Neuronal stem cell (in vitro differentiated cells): ENCODE measurements at places on chromosomes 13 and 19.

DNA sequence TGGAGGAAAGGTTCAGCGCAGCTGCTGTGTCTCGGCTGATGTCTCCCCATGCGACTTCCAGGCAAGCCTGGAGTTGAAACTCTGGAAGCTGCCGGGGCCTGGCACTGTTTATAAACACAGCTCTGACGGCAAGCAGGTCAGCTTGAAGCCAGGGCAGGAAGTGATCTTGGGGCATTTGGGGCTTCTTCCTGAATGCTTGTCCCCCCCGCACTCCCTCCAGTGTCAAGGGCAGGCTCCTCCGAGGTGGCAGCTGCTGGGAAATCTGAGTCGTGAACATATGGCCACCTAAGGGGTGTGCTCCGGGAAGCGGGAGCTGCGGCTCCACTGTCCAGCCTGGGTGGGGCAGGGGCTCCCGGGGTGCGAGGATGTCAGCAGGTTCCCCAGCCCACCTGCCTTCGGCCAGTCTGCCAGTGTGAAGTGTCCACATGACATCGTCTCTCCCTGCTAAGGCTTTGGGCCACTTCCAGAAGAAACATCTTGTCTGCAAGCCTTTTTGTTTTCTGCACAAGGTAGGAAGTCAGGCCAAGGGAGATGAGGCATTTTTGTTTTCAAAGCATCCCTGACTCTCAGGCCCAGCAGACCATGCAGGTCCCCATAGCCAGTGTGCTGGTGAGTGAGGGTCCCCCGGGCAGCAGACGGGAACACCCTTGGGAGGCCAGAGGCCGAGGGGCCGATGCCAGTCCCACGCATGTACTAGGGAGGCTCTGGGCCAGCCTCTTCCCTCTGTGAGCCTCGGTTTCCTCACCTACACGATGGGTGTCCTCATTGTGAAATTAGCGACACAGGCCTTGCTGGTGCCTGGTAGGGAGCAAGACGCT is 2.7 kb downstream of the PIAS4 start:
- no peak for DNase-seq

DNA sequence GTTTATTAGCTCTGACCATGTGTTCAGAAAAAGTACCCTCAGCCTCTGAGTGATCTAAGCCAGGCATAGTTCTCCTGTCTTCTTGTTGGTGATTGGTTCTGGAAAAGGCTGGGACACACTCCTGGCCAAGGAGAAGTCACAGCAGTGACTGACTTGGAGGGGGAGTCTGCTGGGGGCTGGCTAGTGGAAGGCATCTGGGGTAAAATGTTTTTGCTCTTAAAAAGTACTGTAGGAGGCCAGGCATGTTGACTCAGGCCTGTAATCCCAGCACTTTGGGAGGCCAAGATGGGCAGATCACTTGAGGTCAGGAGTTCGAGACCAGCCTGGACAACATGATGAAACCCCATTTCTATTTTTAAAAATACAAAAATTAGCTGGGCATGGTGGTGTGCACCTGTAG is 21.7 kb downstream of the FAM187B start:
- DNase-seq: no peak

DNA sequence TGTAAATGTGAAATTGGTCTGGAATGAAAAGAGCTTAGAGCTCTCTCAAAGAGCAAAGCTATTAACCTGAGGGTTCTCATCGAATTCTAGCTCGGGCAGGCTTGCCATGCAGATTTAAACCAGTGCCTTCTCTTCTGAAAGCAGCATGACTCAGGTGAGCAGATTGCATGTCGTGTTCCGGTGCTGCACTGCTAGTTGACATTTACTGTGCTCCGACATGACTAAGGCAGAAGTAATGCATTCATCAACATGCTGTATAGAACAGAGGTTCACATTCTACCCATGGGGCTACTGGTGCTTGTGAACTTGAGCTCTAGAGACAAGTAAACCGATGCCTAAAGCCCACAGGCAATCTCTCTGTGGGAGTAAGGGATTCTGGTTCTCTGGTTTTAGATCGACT is 947.7 kb downstream of the EFNB2 start:
- DNase-seq: no peak

- DNase-seq: no peak
Observed at GRCh38 chr13:44833139-44833538, 156.1 kb downstream of the NUFIP1 start.

DNA sequence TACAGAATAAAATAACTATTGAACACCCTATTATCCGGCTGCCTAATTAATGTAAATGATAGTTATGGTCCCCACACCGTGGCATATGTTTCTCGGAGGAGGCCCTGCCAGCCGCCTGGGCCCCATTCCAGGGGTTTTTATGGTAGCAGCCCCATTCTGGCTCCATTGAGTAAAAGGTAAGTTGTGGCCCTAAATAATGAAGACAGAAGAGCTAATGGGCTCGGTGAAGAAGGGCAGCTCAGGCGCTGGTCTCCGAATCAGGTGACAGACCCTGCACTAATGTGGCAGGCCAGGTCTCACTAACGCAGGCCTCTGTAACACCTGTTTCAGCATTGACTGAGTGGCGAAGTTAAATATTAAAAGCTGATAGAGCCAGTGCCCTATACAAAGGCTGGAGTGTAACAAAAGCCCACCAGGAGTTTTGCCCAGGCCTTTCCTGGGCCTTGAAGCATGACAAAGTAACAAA is 19.1 kb downstream of the POP4 start:
- DNase-seq: peak; percentile 46

- DNase-seq: no peak
Observed at GRCh38 chr13:48110132-48110868, 15.4 kb upstream of the MED4 start.

- no peak for DNase-seq
Observed at GRCh38 chr13:70171151-70171550, 62.9 kb upstream of the KLHL1 start.

DNA sequence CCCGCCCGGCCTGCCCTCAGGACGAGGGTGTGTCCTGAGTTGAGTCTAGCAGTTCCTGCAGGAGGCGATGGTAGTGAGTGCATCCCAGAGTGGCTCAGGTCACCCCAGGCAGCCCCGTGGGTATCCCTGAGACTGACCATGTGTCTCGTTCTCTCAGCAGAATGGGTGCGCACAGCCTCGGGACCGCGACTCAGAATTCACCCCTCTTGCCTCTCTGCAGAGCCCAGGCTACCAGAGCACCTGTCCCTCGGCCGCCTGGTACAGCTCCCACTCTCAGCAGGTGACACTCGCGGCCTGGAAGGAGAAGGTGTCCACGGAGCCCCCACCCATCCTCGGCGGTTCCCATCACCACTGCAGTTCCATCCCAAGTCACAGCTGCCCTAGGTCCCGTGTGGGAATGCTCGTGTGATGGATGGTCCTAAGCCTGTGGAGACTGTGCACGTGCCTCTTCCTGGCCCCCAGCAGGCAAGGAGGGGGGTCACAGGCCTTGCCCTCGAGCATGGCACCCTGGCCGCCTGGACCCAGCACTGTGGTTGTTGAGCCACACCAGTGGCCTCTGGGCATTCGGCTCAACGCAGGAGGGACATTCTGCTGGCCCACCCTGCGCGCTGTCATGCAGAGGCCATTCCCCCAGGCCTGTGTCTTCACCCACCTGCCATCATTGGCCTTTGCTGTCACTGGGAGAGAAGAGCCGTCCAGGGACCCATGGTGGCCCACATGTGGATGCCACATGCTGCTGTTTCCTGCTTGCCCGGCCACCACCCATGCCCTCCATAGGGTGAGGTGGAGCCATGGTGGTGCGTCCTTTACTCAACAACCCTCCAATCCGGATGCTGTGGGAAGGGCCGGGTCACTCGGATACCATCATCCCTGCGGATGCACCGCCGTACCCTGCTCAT is 87.1 kb upstream of the MCF2L start:
- DNase-seq: no peak

DNA sequence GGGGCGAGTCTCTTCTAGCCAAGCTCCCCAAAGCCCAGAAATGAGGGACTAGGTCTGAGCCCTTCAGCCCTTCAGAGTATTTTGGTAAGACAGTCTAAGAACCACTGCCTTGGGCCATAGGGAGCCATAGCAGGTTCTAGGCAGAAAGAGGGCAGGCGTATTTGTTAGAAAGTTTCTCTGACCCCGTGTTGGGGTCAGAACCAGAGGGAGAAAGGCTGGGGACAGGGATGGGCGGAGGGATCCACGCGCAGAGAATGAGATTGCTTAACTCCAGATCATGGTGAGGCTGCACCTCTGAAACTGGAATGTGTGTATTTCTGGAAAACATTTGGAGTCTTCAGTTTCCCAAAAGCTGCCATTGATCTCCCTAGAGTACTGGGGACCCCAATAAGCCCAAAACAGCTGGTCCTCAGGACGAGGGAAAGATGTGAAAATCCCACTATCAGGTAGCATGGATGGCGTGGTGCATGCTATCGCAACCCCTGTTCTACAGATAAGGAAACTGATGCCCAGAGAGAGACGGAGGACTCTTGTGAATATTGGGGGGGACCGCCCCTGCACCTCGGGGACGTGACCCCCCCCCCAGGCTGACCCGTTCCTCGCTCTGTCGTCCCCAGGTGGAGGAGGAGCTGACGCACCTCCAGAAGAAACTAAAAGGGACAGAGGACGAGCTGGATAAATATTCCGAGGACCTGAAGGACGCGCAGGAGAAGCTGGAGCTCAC is 703 bp upstream of the TPM4 start:
- no peak for DNase-seq

- no peak for DNase-seq
Observed at GRCh38 chr13:41492432-41493260, 35.3 kb downstream of the RGCC start.

- no peak for DNase-seq
Observed at GRCh38 chr13:99357131-99357596, 50.0 kb upstream of the GPR183 start.

DNA sequence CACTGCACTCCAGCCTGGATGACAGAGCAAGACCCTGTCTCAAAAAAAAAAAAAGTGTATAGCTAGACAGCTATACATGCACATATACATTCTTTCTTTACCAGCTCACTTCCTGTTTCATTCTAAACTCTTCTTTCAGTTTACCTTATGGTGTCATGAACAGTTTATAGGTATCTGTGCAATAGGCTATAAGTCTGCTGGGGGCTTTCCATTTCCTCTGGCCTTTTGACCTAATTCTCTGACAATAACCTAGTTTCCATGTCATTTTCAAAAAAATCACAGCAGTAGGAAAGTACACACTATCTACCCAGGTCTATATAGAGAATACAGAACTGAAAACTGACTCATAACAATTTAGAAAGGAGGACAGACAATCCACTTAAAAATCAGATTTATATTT is 24.4 kb upstream of the URAD start:
- DNase-seq: no peak

DNA sequence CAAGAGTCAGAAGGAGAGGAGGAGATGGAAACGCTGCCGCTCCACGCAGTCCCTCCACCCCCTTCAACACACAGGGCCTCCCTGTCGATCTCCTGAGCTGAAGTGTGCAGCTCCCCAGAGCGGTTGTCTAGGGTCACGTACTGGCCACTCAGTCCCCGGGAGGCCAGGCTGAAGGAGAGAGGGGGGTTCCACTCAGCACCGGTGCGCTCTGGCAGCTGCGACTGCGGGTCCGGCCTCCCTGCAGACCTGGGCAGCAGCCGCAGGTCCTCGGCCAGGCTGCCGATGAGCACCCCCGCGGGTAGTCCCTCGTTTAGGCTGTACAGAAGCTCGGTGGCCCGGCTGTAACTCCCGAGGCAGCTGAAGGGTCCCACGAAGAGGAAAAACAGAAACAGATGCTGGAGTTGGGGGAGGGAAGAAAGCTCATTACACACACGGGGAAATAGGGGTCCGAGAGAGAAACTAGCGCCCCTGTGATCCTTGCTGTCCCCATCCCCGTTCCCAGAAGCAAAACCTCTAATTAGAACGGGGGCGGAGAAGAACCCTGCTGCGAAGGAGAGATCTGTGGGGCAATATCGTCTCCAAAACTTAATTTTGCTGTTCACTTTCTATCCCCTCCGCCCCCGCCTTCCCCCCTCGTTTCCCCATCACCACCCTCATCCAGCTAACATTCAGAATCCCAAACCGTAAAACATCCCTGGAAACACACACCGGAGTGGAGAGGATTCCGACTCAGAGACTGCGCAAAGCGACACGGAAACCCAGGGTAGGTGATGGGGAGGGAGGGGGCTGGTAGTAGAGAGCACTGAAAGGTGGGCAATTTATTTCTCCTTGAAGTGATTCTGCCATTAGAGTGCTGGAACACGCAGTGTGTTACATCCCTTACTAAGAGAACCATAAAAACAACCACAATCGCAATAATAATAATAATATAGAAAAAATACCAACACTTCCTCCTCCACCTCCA is 1.8 kb downstream of the PCDH20 start:
- DNase-seq: peak; percentile 14

DNA sequence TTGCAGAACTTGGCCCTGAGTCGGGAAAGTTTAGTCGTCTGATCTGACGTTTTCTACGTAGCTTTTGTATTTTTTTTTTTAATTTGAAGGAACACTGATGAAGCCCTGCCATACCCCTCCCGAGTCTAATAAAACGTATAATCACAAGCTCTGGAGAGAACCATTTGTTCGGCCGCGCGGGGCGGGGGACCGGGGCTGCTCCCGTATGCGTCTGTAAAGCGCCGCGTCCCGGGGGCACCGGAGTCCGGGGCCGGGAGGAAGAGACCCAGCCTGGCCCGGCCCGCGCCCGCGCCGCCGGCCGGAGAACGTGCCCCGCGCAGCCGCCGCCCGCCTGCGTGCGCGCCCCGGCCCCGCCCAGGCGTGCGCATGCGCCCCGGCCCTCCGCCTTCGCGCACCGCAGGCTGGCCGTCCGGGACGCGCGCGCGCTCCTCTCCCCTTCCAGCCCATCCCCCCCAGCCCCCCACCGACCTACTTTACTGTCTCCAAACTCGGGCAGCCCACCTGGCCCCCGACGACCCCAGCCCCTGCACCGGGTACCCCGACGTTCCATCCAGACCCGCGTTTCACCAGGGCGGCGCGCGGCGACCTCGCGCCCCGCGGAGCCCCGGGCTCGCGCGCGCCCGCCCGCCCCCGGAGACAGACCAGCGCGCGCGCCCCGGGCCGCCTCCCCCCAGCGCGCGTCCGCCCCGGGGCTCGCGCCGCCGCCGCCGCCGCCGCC is 785 bp upstream of the USF2 start:
- peak; percentile 56 for DNase-seq

DNA sequence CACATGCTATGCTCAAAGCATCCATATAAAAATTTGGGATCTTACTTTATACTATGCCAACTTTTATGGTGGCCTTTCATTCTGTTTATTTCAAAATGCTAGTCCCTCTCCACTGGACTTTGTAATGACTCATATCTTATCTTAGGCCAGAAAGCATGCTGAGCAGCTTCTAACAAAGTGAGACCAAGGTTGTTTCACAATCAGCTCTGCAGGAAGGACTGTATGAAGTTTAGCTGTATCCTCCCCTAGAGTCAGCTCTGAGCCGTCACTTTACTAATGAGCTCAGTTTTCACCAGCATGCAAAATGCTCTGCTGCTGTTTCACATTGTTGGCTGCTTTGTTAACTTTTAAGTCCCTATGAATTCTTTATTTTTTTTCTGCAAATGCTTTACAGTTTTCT is 1608.8 kb downstream of the OLFM4 start:
- DNase-seq: peak; percentile 36

GRCh38 chr19:44476559-44477408 is 23.5 kb downstream of the ZNF180 start:
- DNase-seq: no peak
